NCI-H2029 (cell line): ENCODE measurements at places on chromosomes 12 and 14.
A peak's percentile ranks its signal among the peaks of the same experiment; 100 is the strongest.

DNA sequence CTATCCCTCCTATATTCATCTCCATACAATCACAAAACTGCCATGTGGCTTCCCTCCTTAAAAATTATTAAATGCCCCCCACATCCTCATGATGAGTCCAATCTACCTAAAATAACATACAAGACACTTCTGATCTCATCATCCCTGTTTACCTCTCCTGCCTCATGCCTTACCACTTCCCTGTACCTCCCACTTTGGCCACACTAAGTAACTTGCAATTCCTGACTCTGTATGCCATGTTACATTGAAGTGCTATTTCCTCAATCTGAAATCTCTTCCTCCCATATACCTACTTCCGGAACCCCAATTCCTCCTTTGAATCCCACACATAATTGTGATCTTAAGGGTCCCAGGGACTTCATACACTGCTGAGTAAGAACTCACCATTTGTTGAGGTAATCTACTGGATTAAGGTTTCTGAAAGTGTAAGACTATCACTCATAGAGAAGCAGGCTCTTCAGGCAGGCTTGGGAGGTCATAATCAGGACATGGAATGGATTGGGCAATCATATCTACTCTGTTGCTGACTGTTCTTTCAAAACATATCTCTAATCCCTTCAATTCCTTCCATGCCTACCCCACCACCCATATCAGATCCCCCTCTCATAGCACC lies 117.6 kb upstream of the PLEKHG7 start:
- DNase-seq = no peak

DNA sequence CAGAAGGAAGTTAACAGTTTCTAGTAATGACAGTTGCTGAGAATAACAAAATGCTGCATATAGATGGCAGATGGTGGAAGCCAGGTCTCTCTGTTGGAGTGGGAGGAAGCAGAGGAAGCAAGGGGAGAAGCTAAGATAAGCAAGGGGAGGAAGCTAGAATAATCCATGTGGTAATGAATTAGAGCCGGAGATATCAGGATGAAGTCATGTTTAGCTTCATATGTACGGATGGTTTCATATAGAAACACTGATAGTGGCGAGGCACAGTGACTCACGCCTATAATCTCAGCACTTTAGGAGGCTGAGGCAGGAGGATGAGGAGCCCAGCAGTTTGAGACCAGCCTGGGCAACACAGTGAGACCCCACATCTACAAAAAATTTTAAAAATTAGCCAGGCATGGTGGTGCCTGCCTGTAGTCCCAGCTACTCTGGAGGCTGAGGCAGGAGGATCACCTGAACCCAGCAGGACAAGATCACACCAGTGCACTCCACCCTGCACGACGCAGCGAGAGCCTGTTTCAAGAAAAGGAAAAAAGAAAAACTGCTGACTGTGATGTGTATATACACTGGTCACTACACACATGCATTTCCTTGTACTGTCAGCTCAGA lies 49.2 kb downstream of the ANAPC7 start:
- no peak for DNase-seq

DNA sequence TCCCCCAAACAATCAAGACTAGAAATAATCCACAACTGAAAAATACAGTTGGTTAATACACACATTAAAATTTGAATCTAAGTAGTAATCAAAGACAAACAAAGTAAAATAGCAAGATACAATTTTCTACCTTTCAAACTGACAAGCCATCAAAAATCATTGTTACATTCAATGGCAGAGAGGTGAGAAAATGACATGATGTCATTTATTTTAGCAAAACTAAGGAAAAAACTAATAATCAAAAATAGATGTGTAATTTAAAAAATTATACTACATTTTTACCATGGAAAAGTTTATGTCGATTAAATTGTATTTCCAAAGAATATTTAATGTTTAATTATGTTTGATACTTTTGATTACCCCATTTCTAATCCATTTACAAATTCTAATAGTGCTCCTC lies 59.7 kb downstream of the NOVA1 start:
- DNase-seq = no peak

DNA sequence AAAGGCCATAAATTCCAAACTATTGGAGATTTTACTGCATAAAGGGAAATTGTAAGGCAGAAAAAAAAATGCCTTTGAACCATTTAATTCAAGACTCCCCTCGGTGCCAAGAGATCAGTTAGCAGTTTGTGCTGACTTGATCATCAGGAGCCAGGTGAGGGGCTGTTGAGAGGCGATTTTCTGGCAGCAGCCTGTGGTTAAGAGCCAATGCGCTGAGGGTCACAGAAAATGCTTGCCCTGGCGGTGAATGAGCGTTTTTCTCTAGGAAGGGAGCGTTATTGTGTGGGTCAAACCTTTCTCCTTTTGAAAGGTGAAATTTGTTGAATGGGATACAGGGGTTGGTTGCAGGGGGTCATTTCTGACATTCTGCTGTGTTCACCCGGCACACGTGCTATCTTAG lies 4.7 kb downstream of the SRRM4 start:
- DNase-seq = no peak

DNA sequence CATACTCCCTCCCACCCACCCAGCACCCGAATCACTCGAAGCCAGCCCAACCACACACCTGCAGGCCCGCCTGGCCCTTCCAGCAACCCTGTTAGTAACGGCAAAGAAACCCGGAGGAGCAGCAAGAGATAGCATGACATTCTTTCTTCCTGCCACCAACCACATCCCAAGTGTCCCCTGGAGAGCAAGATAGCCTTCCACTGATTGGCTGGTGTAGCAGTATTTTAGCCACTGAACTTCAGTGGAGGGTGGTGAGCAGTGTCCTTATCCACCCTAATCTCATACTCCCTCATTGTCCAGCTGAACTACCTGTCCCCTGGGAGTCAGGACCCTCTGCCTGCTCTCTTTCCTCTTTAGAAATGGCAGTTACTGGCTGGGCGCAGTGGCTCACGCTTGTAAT lies 769 bp upstream of the SLC39A5 start:
- DNase-seq = no peak

DNA sequence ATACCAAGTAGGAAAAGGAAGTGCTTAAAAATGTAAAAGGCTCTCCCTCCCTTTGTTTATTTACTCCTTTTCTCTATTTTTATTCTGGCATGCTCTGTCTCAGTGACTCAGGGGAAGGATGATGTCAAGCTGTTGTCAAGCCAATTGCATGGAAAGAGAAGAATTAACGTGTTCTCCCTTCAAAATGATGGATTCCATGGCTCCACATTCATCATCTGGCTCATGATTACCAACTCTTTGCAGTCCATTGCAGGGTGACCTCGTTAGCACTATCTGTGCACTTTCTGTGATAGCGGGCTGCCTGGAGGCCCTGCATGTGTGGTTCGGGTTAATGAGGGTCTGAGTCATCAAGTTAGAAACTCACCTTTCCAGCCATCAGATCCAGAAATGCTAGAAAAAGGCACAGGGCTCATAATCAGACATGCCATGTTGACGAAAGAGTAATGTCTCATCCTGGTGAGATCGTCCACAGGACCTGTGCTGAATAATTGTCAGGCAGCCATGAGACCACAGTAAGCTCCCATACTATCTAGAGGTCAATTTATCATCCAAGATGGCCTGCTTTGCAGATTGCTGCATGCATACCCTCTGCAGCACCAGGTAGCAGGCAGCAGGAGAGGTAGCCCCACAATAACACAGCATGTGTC lies 79.2 kb upstream of the BTG1 start:
- no peak for DNase-seq

GRCh38 chr12:47079981-47080724 lies 394 bp upstream of the AMIGO2 start:
- peak; percentile 67 for DNase-seq

- peak; percentile 94 for DNase-seq
Observed at GRCh38 chr14:60722357-60723115, 1.6 kb downstream of the SIX4 start.

DNA sequence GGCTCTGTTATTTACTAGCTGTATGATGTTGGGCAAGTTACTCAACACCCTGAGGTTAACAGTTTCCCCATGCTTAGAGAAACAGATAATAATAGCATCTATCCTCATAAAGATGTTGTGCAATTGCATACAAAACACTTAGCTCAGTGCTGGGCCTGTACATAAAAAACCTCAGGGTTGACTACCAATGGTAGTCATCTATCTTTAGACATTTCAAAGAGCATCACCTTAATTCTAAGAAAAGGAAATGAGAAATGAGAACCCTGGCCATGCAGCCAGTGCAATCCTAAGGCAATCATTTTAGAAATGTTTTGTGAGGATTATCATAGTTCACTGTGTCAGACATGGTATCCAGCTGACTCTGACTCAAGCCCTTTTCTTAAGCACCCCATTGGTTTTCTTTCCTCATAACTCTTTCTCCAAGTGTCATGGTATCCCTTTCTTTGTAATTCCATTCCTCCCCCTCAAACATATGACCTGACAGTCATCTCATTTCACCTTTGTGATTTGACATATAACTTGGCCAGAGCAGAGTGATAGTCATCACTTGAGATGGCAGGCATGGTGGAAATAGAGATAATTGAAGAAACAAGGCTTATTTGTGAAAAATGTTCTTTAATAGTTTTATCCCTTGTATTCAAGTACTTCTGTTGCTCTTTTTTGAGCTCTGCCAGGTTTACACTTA lies 29.5 kb upstream of the OSBPL8 start:
- DNase-seq = no peak

GRCh38 chr12:3335078-3335487 lies 155.9 kb upstream of the PRMT8 start:
- DNase-seq = no peak

GRCh38 chr14:22152161-22152870 lies 436.7 kb downstream of the DAD1 start:
- DNase-seq = no peak

DNA sequence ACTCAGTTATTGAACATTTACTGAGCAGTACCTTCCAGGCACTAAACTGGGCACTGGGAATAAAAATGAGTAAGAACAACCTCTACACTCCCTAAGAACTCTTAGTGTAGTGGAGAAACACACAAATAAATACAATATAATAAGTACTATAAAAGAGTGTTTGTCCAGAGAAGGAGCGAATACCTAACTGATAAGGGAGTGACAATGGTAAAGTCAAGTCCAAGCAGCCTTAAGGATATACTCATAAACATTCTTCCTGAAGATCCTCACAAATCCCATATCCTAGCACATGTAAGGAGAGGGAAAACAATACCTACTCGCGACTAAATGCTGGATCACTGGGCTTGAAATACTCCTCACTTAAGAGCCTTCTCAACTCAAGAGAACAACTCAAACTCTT lies 32.8 kb downstream of the SPTLC2 start:
- DNase-seq = no peak

- no peak for DNase-seq
Observed at GRCh38 chr12:62191491-62192179, 68.6 kb upstream of the USP15 start.

GRCh38 chr14:105192866-105193731 lies 12.0 kb upstream of the NUDT14 start:
- DNase-seq = no peak

DNA sequence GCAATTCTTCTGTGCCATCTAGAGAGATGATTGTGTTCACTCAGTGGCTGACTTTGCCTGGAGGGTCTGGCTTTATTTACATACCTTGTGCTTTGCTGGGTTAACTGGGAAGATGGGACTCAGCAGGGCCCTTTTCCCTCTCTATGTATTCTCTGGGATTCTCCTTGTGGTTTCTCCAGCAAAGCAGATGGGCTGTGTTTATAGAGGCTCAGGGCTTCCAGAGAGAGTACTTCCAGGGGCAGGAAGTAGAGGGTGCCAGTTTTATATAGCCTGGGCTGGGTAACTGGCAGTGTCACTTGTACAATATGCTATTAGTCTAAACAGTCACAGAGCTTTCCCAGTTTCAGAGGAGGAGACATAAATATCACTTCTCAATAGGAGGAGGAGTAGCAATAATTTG lies 509.9 kb downstream of the DIO2 start:
- DNase-seq = no peak

DNA sequence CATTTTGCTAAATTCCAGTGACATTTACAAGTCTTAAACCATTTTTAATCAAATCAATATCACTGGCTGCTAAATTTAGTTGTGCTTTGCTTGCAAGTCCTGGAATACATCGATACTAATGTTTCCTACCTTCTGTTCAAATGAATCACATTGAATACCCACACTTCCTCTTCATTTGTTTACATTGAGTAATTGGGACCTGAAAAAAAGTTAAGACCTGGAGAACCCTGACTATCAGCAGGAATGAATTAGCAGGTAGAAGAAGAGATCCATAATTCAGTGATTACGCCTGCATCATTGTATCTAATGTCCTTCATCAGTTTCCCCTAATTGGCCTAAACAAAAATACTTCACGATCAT lies 369.3 kb downstream of the ETNK1 start:
- DNase-seq = no peak

GRCh38 chr12:84413656-84414055 lies 498.9 kb downstream of the SLC6A15 start:
- DNase-seq = no peak

DNA sequence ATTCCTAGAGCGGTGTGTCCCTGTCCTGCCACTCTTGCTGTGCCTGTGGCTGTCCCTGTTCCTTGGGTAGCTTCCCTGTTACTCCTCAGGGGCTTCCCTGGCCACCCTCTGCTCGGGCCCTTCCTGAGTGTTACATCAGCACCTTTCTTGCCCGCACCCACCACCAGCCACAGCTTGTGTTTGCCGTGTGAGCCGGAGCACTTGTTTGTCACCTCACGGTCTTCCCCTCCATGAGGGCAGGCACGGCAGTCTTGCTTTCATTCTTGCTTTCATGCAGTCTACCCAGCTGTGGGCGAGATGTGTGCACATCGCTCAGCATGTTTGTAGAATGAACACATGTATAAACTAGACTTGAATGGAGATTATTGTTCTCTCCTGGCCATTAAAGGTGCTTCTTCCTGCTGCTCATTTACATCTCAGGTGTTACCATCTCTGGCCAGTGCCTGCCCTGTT lies 42.0 kb downstream of the TRAF3 start:
- DNase-seq = peak; percentile 30

GRCh38 chr14:104784218-104784568 lies 11.4 kb downstream of the AKT1 start:
- DNase-seq = no peak

DNA sequence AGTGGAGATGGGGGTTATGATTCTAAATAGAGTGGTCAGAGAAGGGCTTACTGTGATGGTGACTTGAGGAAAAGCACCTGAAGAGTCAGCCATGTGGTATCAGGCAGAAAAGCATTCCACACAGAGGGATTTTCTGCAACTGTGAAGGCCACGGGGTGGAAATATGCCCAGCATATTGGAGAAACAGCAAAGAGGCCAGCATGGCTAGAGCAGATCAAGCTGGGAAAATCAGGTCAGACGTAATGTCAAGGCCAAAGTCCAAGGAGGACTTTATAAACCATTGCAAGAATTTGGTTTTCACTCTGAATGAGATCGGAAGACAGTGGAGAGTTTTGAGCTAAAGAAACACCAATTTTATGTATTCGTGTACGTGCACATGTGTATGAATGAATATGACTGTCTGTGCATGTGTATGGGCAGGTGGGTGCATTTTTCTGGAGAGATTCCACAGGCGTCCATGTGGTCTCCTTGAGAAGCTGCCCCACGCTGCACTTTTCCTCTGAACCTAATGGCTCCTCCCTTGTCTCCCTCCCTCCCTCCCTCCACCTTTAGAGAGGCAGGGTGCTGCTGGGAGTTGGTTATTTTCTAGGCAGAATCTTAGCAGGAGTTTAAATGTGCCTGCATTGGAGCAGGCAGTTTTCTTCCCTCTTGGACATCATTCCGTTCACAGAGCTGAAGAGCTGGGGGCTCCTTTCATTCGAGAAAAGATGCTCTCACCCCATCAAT lies 97.4 kb upstream of the PPP4R3A start:
- no peak for DNase-seq
